ENCODE measurements at places on chromosomes 5 and 9.
A peak's percentile ranks its signal among the peaks of the same experiment; 100 is the strongest.

GRCh38 chr9:14258660-14259239 is 55.2 kb downstream of the NFIB start:
- DNase-seq, result no peak

- DNase-seq, result no peak
These were observed 163.8 kb downstream of the GADD45G start for GRCh38 chr9:89768650-89769071.

GRCh38 chr5:176891331-176891958 is 7.7 kb downstream of the HK3 start:
- DNase-seq, result no peak

GRCh38 chr5:7494481-7495130 is 98.7 kb downstream of the ADCY2 start:
- no peak for DNase-seq

GRCh38 chr9:38680837-38681445 is 39.0 kb downstream of the FAM240B start:
- peak; percentile 55 for DNase-seq

GRCh38 chr9:98971168-98971914 is 27.6 kb downstream of the COL15A1 start:
- DNase-seq, result peak; percentile 67

GRCh38 chr9:137370865-137371520 is 52.0 kb downstream of the EXD3 start:
- no peak for DNase-seq

- peak; percentile 55 for DNase-seq
These were observed 2.5 kb downstream of the FST start for GRCh38 chr5:53482717-53483638.

GRCh38 chr5:59357381-59357977 is 536.0 kb downstream of the PDE4D start:
- peak; percentile 29 for DNase-seq

GRCh38 chr5:6729386-6730310 is 16.4 kb downstream of the TENT4A start:
- peak; percentile 44 for DNase-seq

DNA sequence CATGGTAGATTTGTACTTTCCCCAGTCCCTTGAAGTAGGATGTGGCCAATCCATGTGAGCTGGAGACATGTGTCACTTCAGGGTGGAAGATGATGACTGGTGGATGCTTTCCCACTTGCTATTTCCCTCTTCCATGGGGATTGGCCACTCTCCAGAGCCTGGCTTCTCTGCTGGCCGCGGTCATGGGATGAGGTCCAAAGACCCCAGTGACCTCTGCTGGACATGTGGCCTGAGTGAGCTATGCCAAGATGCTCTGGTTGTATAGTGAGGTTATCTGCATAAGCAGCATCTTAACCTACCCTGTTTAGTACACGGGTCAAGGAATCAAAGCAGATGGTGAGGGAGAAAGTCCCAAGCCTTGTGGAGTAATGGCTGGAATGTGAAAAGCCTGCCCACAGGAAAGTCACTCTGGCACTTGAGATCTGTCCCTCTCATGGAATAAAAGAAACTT is 47.1 kb downstream of the SH3PXD2B start:
- DNase-seq, result peak; percentile 67

DNA sequence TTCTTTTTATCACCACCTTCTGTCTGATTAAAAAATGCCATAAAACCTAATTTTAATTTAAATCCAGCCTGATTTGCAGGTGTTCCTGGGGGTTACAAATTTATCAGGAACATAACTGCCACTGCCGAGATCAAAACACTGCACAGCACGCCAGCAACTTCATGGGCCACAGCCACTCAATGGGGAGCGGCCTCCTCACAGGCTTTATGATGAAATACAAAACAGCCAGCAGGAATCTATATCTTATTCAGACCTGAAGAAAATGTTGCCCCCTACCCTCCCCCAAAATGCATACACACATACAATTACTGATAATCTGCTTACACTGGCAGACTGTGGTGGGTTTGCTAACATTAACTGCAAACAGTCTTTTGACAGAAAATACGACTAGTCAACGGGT is 151.7 kb upstream of the POU5F2 start:
- no peak for DNase-seq

DNA sequence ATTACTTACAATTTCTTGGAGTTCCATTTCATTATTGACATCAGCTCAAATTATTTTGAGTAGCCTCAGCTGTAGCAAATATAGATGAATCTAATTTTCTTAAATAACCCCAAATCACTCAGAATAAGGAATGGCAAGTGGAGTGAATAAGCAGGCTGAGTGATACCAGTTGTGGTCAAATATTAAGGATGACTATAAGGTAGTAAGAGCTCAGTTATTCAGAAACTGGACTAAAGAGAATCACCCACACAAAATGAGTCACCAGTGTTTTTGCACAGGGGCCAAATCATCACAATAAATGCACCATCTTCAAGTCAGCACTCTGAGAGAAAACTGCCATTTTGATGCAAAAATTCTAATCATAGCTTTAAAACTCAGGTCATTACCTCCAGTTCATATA is 128.9 kb upstream of the TARS1 start:
- no peak for DNase-seq

- peak; percentile 98 for DNase-seq
These were observed at the start of gene TRMO for GRCh38 chr9:97921959-97922724. TSS of gene TRMO (minus strand) at chr9:97922500. CDS start at chr9:97922493, 7 bp downstream.

DNA sequence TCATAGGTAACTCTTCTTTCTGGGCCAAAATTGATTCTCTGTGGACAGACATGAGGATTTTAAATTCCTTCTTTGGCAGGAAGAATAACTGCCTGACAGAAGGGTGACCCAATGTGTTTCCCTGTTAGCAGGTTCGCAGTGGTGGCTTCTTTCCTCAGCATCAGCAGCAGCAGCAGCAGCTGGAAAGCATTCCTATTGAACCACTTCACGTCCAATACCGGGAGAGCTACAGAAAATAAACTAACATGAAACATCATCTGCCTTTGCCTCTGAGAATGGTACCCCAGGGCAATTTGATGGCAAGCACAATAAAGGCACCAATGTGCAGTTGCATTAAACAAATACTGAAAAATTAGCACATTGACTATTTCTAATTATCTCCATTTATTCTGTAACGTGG is 214.5 kb downstream of the TMEM167A start:
- no peak for DNase-seq

DNA sequence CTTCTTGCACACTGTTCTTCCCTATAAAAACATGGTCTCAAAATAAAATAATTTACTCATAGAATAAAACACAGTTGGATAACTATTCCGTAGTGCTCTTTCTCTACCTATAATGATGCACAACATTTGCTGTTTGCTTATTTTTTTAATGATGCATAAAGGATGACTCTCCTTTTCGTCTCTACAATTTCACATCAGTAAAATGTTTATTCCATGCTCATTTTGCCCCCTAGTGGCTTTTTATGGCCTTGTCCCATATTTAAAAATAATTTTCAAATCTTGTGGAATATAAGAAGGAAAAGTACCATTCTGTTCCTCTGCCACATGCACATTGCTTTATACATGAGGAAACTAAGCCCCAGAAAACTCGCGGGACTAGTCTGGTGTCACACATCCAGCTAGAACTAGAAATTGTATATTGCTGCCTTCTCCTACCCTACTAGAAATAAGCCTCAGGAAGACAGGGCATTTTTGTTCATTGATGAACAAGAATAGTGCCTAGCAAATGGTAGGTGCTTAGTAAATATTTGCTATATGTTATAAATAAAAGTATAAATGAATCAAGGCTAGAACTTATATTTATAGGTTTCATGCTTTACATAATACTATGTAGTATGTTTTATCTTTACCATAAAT is 12.7 kb downstream of the KCTD16 start:
- DNase-seq, result no peak

GRCh38 chr9:94624629-94625028 is 14.7 kb downstream of the FBP1 start:
- no peak for DNase-seq

- no peak for DNase-seq
These were observed 36.6 kb upstream of the LECT2 start for GRCh38 chr5:135991429-135991828.

DNA sequence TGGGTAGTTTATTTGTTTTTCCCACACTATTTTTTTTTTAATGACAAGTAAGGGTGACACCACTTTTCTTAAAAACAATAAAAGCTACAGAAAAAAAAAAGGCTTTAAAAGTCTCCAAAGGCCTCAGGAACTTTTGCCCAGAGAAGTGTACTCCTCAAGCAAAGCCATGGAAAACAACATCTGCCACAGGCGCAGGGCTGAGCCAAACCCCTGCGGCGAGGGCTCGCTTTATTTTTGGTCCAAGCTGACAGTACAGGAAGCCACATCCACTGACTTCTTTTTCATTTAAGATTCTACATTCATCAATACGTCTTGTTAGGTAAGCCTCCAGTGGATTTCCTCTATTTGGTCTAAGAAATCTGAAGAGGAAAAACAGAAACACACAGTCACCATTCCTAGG is 51.9 kb upstream of the IFNK start:
- peak; percentile 84 for DNase-seq

- DNase-seq, result peak; percentile 57
These were observed 2.1 kb downstream of the ANP32B start for GRCh38 chr9:97985058-97985861.

- no peak for DNase-seq
These were observed 5.5 kb upstream of the TNFSF15 start for GRCh38 chr9:114811301-114811700.

DNA sequence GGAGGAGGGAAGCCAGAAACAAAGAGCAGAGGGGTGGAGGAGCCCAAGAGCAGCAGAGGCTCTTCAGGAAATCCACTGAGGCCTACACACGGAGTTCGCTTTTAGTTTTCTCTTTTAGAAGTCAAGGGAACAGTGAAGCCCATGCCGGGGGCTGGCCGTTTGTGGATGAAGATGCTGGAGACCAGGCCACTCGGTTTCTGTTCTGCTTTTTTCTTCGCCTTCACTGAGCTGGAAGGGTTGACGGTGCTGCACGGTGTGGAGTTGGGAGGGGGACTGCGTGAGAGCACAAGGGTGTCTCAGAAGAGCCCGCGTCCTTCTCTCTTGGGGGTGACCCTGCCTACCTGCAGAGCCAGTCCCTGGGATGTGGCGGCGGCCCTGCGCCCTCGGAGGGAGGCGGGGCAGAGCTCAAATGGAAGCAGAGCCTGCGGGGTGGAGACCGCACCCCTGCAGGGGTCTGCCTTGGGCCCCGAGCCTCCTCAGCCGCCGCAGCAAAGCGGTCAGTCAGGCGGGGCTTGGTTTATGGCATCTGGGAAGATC is 68.5 kb upstream of the CACNA1B start:
- DNase-seq, result no peak

DNA sequence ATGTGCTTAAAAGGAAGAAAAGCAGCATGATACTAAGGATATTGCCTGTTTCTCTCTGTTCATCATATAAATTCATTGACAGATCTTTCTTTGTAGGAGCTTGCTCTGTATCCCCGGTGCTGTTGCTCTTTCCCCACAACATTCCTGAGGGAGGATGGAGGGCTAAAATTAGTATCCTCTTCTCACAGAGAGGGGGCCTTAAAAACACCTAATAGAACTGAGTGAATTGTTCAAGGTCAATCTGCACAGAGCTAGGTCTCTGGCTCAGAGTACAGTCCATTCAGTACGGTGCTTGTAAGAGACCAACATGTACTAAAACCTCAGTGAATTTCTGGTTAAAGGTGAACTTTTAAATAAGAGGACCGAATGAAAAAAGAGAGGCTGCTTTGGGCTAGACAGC is 88.7 kb downstream of the PALM2AKAP2 start:
- no peak for DNase-seq

GRCh38 chr5:96080557-96080956 is 118.9 kb upstream of the ELL2 start:
- no peak for DNase-seq

GRCh38 chr5:158450751-158451171 is 591.8 kb upstream of the CLINT1 start:
- no peak for DNase-seq

GRCh38 chr5:138245717-138246116 is 28.7 kb downstream of the GFRA3 start:
- no peak for DNase-seq

DNA sequence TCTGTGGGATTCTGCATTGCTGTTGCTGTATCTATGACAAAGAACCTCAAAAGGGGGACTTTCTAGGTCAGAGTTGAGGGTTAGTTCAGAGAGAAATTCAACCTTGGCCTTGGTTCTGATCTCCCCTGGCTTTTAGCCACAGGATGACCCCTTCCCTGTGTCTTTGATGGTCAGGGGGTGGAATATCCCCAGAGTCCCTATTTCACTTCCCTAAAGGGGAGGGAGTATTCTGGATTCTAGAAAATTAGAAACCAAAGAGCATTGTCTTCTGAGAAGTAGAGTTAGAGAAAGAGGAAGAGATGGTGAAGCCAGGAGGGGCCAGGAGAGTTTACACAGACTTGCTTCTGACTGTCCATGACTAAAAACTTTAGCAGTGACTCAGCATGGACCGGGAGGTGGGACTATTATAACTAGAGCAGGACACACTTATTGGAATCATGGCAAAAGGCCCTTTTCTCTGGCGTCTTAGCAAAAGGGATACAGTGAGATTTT is 56.2 kb upstream of the LPAR1 start:
- DNase-seq, result peak; percentile 39

DNA sequence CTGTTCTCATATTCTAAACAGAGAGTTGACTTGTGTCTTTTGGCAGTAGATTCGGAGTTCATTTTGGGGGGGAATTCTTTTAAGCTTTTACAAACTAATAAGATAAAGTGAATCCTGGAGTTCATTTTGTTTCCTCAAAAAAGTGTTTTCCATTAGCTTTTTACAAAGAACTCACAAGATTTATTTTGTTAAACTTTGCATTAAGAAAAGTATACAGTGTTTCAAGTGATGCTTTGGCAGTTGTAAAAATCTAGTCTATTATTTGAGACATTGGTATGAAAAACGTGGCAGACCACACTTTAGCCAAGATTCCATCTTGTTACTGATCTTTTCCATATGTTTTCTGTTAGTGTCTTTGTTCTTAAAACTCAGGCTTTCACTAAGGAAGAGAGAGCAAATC is 1.2 kb upstream of the OMD start:
- peak; percentile 59 for DNase-seq

GRCh38 chr9:111992523-111992922 is 95.9 kb downstream of the UGCG start:
- no peak for DNase-seq

GRCh38 chr5:145937432-145938250 is 1.3 kb downstream of the SH3RF2 start:
- no peak for DNase-seq

GRCh38 chr5:137192293-137192743 is 306.8 kb downstream of the SPOCK1 start:
- no peak for DNase-seq

GRCh38 chr5:158570502-158570901 is 529.2 kb downstream of the EBF1 start:
- no peak for DNase-seq

DNA sequence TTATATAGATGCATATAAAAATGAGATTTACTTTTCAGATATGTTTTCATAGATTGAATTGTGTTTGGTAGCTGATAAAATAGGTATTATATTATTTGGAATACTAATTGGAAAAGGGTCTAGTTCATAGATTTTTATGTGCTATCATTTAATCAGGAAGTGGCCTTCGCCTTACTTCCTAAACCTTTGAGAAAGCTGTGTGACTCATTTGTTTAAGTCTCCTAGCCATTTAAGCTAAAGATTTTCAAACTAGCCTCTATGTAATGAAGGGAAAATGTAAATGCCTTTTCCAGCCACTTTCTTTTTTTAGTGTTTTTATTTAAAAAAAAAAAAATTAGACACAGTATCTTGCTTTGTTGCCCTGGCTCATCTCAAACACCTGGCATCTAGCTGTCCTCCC is 97.5 kb downstream of the DMXL1 start:
- DNase-seq, result no peak

Data from femur (tissue), 1 donor.